MCF 10A (cell line): ENCODE measurements at places on chromosomes 7 and 10. TPM values are rescaled to one million over a fixed set of nuclear protein-coding genes. Genes with fewer than 3 reads are reported as not detected.

DNA sequence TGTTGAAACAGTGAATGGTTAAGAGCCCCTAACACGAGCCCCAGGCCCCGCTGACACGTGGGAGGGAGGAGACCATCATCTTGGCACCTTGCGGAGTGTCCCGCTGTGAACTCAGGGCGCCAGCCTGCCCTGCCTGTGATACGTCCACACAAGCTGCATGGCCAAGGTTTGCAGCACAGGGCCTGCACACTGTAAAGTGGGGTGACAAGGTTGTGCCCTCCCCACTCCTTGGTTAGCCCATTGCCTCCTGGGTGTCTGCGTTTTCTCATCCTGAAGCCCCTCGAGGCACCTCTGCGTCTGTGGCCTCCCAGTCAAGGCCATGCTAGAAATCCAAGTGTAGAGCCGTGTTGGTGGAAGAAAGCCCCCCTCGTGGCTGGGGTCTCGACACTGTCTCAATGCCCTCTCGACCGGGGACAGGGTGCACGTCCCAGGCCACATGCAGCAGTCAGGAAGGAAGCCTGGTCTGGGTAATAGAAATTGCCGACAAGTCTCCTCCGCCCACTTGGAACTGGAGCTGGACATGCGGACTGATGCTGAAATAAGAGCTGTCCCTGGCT lies 192.1 kb downstream of the DNAJB6 start:
- no peaks in the 10 kb centered on the region for H3K4me1 ChIP-seq
- no peak for DNase-seq
- peaks cover 18% of the 10 kb centered on the region for H3K27me3 ChIP-seq

- DNase-seq = peak; percentile 37
- H3K4me3 ChIP-seq = no peak overlapping the region
- no peak overlapping the region for H3K27ac ChIP-seq
- peaks cover 6% of the 10 kb centered on the region for H3K36me3 ChIP-seq
Measured at GRCh38 chr7:2870471-2870931, 26.4 kb upstream of the GNA12 start.

- no peak overlapping the region for H3K4me3 ChIP-seq
- H3K4me1 ChIP-seq = peaks cover 24% of the 10 kb centered on the region
- no peak for DNase-seq
- H3K27ac ChIP-seq = peak overlapping the region; percentile 61
- H3K27me3 ChIP-seq = no peaks in the 10 kb centered on the region
Measured at GRCh38 chr7:42548816-42549611, 312.0 kb upstream of the GLI3 start.

GRCh38 chr10:102231357-102232318 lies 5.5 kb downstream of the ELOVL3 start:
- H3K27me3 ChIP-seq = peaks cover 17% of the 10 kb centered on the region
- H3K36me3 ChIP-seq = peaks cover 6% of the 10 kb centered on the region
- DNase-seq = peak; percentile 23
- H3K4me3 ChIP-seq = peak overlapping the region; percentile 68
- H3K4me1 ChIP-seq = peaks cover 24% of the 10 kb centered on the region
- H3K27ac ChIP-seq = no peak overlapping the region

DNA sequence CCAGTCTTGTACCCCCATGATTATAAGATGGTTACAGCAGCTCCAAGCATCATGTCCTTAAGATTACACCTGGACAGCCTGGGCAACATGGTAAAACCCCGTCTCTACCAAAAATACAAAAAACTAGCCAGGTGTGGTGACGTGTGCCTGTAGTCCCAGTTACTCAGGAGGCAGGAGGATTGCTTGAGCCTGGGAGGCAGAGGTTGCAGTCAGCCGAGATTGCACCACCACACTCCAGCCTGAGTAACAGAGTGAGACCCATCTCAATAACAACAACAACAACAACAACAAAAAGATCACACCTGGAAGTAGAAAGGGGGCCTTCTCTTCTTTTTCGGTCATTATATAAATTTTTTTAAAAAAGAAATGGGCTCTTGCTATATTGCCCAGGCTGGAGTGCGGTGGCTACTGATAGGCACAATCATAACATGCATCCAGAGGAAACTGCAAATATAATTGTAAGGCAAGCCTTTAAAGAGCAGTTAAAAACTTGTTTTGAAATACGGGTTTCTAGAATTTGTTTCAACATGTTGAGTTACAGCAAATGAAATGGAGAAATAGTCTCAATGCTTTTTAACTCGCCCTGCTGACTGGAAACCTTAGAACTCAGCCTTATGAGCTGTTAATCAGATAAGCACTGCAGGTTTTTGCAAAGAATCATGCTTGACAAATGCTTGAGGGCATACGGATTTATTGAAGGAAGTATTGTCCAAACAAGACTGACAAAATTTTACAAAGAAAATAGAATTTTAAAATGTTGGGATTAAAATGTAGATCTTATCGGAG lies 4.7 kb upstream of the ENTPD7 start:
- peak; percentile 46 for DNase-seq
- H3K4me1 ChIP-seq = peaks cover 37% of the 10 kb centered on the region
- H3K27me3 ChIP-seq = no peaks in the 10 kb centered on the region
- H3K4me3 ChIP-seq = no peak overlapping the region

- no peaks in the 10 kb centered on the region for H3K4me1 ChIP-seq
- DNase-seq = no peak
- H3K27ac ChIP-seq = no peak overlapping the region
Measured at GRCh38 chr7:2738766-2739549, 51.0 kb downstream of the AMZ1 start.

GRCh38 chr7:6248581-6248980 lies 23.8 kb downstream of the CYTH3 start:
- H3K4me3 ChIP-seq = no peak overlapping the region
- no peaks in the 10 kb centered on the region for H3K36me3 ChIP-seq
- H3K27ac ChIP-seq = peak overlapping the region; percentile 52
- no peaks in the 10 kb centered on the region for H3K27me3 ChIP-seq

- no peaks in the 10 kb centered on the region for H3K4me1 ChIP-seq
- no peaks in the 10 kb centered on the region for H3K36me3 ChIP-seq
- H3K27ac ChIP-seq = no peak overlapping the region
- DNase-seq = peak; percentile 28
- H3K27me3 ChIP-seq = no peaks in the 10 kb centered on the region
Measured at GRCh38 chr7:87918740-87919139, 15.3 kb upstream of the ADAM22 start.

DNA sequence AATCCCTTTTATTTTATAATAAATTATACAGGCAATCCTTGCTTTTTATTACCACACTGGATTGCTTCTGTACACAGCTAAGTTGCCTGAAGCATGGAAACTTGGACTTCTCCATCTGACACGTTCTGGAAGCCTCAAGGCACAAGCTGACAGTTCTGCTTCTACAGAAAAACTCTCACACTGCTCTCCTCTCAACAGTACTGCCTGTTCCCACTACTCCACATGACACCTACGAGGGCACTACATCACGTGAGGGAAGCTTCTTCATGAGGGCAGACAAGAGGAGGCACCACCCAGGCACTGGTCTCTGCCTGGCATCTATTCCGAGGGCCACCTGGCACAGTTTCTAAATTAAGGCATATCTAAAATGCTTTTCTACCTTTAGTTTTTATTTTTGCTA lies 16.8 kb upstream of the FAM133B start:
- DNase-seq = no peak
- H3K4me1 ChIP-seq = no peaks in the 10 kb centered on the region
- no peak overlapping the region for H3K27ac ChIP-seq
- H3K4me3 ChIP-seq = no peak overlapping the region

UNC5B gene
- 80.5 and 82.4 TPM in 2 replicates for total RNA-seq

DNA sequence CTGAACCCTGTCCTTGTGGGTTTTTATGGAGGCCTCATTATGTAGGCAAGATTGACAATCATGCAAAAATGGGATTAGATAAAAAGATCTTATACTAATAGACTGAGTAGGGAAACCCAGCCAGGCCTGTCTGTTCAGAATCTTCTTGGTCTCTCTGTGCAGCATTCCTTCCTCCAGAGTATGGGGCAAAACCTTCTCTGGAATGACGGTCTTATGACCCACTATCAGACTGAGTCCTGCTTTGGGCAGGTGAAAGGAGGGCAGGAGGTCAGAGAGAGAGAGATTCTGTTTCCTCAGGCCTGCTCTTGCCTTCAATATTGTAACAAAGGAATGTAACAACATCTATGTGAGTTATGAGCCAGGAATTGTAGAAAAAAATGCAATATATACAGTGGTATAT lies 182.6 kb downstream of the DNAJC1 start:
- no peak overlapping the region for H3K4me3 ChIP-seq
- no peak for DNase-seq
- no peaks in the 10 kb centered on the region for H3K27me3 ChIP-seq
- no peaks in the 10 kb centered on the region for H3K36me3 ChIP-seq
- no peaks in the 10 kb centered on the region for H3K4me1 ChIP-seq

ANXA8L1 gene
- 21.9 and 31.7 TPM in 2 replicates for total RNA-seq

GRCh38 chr10:103241262-103242011 lies 4.2 kb upstream of the RPEL1 start:
- no peaks in the 10 kb centered on the region for H3K27me3 ChIP-seq
- H3K27ac ChIP-seq = peak overlapping the region; percentile 65
- peak overlapping the region; percentile 53 for H3K4me3 ChIP-seq
- DNase-seq = peak; percentile 76

ACSL5 gene
- 0.12 and 0.68 TPM in 2 replicates for total RNA-seq
